ENCODE measurements at places on chromosomes 1 and 21.

GRCh38 chr1:233432916-233433315 lies 105.4 kb downstream of the MAP3K21 start:
- no peak for DNase-seq

DNA sequence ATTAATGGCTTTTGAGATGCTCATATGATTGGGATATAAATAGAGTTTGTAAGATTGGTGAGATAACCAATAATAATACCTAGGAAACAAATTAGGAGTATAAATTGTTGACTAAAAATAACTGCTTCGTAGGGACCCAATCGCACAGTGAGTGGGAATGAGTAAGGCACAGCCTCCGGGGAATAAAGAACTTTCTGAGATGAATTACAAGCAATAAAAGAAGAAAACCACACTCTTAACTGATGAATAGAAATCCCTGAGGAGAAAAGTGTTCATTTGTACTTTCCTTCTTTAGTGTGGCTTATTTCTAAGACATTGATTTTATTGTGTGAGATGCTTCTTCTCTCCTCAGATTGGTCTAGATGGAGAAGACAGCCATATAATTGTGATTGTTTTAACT lies 443.4 kb upstream of the PRMT6 start:
- no peak for DNase-seq

DNA sequence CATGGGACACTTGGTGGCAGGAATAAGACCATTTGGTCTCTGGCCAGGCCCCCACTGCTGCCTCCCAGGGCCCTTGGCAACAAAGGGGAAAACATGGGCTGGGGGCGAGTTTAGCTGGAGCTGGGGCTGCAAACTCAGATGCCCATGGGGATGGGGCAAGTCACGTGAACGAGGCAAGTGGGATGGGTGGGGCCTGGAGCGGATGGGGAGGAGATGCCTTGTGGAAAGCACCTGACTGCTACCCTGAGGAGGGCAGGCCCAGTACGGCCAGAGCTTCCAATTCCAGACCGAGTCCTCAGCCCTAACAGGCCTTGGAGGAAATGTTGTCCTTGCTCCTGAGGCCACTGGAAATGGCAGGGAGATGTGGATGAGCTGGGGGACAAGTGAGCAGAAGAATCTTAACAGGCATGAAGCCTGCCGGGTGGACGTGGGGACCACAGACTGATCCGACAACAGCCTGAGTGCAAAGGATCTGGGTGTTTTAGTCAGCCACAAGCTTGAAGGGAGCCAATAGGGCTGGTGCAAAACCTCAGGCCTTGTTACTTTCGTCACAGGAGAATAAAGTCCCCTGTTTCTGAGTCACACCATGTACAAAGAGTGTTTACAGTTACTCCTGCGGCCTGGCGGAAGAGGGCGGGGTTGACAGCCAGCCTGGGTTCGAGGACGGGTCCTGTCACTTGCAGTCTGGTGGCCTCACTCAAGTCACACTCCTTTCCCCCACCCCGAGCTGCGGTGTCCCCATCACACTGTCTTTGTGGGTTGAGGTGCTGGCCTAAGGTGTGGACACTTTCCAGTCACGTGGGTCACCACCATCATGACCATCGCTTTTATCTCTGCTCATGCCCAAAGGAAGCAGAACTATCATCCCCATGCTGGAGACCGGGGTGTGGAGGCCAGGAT lies 19.1 kb downstream of the RUNX3 start:
- DNase-seq = no peak

GRCh38 chr21:38958940-38959691 lies 153.4 kb downstream of the ETS2 start:
- no peak for DNase-seq

- DNase-seq = peak; percentile 64
Measured at GRCh38 chr1:163528710-163529348, 207.1 kb downstream of the NUF2 start.

DNA sequence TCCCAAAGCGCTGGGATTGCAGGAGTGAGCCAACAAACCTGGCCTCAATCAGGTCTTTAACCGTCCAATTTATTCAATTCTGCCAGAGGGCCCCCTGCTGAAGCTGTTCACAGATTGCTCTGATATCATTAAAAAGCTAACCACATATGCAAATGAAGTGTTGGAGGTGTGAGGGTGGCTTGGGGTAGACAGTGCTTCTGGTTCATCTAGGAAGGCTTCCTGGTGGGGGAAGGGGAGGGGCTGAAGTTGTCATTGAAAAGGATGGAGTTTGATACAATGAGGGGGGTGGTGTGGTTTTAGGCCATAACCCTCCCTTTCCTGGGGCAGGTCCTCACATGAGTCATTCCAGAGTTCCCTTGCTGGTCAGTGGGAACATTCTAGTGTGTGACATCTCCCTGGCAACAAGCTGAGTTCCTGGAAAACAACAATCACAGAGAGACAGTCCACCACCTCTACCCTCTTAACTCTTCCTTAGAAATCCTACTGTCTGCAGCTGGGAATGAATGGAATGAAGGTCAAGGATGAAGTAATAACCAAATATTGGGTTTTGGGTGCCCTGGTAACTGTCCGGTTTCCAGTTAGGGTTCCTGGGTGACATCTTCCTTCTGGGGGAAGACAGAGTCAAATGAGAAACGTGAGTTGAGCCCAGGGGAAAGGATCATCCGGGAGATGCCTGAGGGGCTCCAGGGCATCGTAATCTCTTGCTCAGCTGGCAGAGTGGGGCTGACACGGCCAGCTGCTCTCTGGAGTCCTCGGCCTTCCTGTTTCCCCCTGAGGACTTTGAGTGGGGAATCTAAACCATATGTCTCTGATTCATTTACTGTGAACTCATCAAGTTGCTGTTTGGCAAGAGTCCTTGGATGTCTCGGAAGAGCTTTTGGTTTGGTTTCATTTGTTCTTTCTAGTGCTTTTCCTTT lies 32.2 kb downstream of the BATF3 start:
- DNase-seq = peak; percentile 93

DNA sequence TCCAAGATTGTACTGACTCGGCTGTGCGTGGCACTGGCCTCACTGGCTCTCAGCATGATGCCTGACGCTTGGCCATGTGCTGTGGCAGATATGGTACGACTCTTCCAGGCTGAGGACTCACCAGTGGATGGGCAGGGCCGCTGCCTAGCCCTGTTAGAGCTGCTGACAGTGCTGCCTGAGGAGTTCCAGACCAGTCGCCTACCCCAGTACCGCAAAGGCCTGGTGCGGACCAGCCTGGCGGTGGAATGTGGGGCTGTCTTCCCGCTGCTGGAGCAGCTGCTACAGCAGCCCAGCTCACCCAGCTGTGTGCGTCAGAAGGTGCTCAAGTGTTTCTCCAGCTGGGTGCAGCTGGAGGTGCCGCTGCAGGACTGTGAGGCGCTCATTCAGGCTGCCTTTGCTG lies 2.9 kb downstream of the IPO13 start:
- DNase-seq = no peak

DNA sequence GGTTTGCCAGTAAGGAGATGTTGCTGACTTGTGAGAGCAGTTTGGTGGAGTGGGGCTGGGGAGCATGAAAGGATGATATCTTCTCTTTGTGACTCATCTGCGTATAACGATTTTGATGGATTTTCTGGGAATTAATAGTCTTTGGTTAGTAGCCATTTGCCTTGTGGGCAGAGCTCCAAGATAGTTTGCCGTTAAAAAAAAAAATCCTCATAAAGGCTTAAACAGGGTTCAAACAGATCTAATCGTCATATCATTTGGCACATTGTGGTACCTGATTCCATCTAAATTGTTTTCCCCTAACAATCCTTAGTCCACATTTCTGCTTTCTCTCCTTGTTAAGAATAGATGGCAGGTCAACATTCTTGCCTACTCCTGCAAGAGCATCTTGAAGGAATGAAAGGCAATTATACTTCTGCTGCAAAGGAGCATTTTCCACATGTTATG lies 168.0 kb downstream of the PPP1R12B start:
- no peak for DNase-seq

Measured in NCI-H82 (cell line).